SJSA1 (cell line): ENCODE measurements at places on chromosomes 16 and 17.

GRCh38 chr17:81167194-81167524 is 1.1 kb upstream of the AATK start:
- no peaks in the 10 kb centered on the region for H3K36me3 ChIP-seq
- H3K4me1 ChIP-seq: peaks cover 4% of the 10 kb centered on the region; the same call in 1 of the 2 replicates
- no peak overlapping the region for H3K4me3 ChIP-seq
- no peak overlapping the region for H3K27ac ChIP-seq
- H3K27me3 ChIP-seq: peaks cover 60% of the 10 kb centered on the region

- no peak for DNase-seq
- H3K4me3 ChIP-seq: no peak overlapping the region
- no peaks in the 10 kb centered on the region; the same call in 1 of the 2 replicates for H3K36me3 ChIP-seq
- H3K27ac ChIP-seq: no peak overlapping the region
- peaks cover 6% of the 10 kb centered on the region; the same call in 1 of the 2 replicates for H3K4me1 ChIP-seq
Measured at GRCh38 chr17:3026856-3027751, 36.3 kb downstream of the OR1D5 start.

DNA sequence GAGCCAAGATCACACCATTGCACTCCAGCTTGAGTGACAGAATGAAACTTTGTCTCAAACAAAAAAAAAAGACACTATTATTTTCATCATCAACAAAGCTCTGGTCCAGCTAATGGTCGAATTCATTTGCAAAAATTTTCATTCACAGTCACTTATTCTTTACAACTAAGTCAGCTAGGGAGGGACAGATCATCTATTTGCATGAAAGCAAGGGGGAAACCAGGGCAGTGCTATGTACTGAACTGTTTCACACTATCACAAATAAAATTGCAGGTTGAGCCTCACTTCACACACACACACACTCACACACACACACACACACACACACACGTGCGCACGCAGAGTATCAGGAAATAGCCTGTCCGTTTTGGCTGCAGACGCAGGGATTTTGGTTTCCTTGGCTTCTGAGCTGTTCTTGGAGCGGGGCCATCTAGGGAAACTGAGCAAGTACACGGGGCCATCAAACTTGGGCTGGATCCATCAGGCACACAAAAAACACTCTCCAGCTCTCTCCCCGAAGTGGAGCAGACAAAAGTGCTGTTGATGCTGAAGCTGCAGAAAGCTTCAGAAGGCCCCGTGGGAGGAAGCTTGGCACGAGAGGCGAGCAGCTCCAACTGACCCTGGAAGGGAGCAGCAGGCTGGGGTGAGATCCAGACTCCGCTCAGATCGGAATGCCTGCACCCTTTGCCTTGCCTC is 44.3 kb upstream of the HELZ start:
- no peak overlapping the region for H3K4me3 ChIP-seq
- no peaks in the 10 kb centered on the region for H3K36me3 ChIP-seq
- no peaks in the 10 kb centered on the region for H3K27me3 ChIP-seq
- DNase-seq: no peak

- H3K27me3 ChIP-seq: no peaks in the 10 kb centered on the region
- no peak overlapping the region for H3K27ac ChIP-seq
- H3K4me1 ChIP-seq: no peaks in the 10 kb centered on the region
- no peaks in the 10 kb centered on the region for H3K36me3 ChIP-seq
- no peak for DNase-seq
Measured at GRCh38 chr16:7849841-7850240, 517.2 kb downstream of the RBFOX1 start.

DNA sequence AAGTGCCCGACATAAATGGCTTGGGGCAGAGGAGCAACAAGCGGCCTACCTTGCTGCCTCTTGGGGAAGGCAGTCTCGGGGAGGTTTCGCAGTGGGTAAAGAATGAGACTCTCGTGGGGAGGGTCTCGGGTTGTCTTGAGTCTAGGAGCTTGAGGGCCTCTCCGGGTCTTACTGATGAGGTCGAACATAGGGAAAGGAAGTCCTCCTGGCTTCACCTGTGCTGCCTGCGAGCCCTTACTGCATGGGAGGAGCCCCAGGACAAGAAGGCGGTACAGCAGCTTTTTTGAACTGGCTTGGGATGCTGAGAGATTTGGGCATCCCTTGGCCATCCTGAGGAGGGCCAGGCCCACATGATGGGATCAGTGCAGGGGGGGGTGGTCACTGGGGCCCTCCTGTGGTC is 71.4 kb downstream of the SPECC1 start:
- H3K4me1 ChIP-seq: no peaks in the 10 kb centered on the region
- H3K27me3 ChIP-seq: no peaks in the 10 kb centered on the region; the same call in 1 of the 2 replicates
- H3K27ac ChIP-seq: no peak overlapping the region
- H3K36me3 ChIP-seq: no peaks in the 10 kb centered on the region

DNA sequence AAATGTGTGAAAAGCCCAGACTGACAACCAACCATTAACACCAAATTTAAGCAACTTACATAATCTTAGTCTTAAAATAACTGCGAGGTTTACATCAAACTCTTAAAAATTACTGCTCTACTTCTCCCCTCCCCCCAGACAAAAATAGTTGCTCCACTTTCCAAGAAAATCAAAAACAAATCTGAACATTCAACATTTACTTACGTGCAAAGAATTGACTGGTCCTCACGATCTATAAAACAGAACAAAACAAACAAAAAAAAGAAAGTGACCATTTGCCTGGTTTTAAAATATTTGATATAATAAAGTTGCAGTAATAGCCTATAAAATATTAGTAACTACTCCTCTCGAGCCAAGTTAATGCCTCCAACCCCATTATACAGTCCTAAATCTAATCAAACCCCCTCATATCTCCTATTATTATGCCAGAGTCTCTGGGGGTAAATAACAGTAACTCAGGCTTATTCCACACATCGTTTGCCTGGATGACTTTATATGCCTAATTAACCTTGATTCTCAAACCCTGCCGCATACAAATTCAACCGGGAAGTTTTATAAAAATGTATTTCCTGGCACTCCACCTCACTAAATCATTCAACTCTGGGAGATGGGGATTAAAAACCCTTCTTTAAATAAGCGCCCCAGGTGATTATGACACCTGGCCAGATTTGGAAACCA is 41.5 kb downstream of the MYH10 start:
- H3K4me3 ChIP-seq: no peak overlapping the region
- H3K36me3 ChIP-seq: peaks cover 29% of the 10 kb centered on the region
- DNase-seq: no peak
- no peaks in the 10 kb centered on the region for H3K4me1 ChIP-seq

DNA sequence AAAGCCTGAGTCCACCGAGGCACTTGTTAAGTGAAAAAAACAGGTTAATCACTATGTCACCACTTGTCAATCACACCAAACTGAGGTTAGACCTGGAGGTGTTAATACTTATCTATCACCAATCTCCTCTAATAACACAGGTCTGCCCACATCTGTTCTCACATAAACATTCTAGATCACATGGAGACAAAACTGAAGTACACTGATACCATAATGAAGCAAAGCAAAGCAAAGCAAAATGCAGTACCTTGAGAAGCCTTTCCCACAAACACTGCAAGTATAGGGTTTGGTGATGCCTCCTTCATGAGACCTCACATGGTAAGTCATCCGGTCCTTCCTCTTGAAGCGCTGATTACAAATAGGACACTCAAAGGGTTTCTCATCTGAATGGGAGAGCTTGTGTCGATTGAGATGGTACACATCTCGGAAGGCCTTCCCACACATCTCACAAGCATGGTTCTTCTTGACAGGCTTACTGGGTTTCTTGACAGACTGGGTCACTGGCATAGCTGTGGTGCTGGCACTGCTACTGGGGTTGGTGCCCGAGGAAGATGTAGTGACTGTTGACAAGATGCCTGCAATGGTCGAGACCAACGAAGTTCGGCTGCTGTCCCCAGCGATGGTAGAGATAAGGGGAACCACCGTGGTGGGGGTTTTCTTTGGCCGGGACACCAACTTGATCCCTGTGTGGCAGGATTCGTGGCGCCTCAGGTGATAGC is 5.4 kb downstream of the VEZF1 start:
- no peak overlapping the region for H3K27ac ChIP-seq
- no peak for DNase-seq
- H3K4me3 ChIP-seq: no peak overlapping the region

DNA sequence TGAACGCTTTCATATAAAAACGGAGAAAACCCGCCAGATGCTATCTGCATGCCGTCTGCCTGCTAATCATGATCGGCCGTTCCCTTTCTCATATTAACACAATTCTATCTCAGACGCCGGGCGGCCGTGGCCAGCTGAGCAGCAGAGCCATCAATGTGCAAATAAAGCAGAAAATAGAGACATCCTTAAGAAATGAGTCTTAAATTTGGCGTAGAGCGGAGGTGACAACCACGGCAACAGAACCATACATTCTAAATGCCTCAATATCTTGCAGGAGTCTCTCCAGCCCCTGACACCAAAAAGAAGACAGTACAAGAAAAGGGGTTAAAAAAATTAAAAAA is 2.7 kb upstream of the IRX5 start:
- H3K4me1 ChIP-seq: peaks cover 23% of the 10 kb centered on the region
- peaks cover 16% of the 10 kb centered on the region for H3K36me3 ChIP-seq
- peak; percentile 64 for DNase-seq
- peak overlapping the region; percentile 100 for H3K27ac ChIP-seq
- no peaks in the 10 kb centered on the region for H3K27me3 ChIP-seq

- no peak for DNase-seq
- H3K27ac ChIP-seq: peak overlapping the region; percentile 89
- peaks cover 53% of the 10 kb centered on the region for H3K4me1 ChIP-seq
- H3K27me3 ChIP-seq: no peaks in the 10 kb centered on the region
Measured at GRCh38 chr16:4052801-4053293, 63.4 kb downstream of the ADCY9 start.

GRCh38 chr16:57537581-57538234 is 1.3 kb upstream of the CCDC102A start:
- H3K36me3 ChIP-seq: no peaks in the 10 kb centered on the region
- H3K4me3 ChIP-seq: no peak overlapping the region
- H3K4me1 ChIP-seq: peaks cover 13% of the 10 kb centered on the region
- H3K27me3 ChIP-seq: no peaks in the 10 kb centered on the region; the same call in 1 of the 2 replicates
- no peak for DNase-seq
- H3K27ac ChIP-seq: no peak overlapping the region

DNA sequence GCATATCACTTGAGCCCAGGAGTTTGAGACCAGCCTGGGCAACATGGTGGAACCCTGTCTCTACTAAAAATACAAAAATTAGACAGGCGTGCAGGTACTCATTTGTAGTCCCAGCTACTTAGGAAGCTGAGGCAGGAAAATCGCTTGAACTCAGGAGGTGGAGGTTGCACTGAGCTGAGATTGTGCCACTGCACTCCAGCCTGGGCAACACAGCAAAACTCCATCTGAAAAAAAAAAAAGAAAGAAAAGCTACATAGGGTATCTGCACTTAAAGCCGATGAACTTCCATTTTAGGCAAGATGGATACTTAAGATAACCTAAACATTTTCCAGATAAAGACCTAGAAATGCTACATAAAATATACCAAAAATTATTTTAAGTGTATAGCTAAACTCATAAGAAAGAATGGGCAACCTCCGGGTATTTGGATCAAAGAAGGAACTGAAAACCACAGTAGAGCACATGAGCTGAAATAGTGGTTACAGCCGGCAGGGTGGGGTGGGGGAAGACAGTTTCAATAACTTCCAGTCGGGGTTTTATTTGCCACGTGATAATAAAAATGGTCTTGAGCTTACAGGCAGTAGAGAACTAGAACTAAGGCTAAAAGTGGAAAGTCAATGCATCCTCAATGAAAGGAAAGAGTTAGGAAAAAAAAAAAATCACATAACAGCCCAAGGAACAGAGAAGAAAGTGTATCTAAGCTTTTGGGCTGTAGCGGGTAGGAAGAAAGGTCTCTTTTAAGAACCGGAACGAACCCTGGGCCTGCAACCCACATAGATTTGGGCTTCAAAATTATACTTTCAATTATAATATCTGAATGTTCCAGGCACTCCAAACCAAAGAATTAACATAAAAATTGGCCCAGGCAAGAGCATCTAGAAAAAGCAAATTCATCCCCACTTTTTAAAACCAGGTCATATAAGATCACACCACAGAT is 53.1 kb downstream of the CFDP1 start:
- H3K4me1 ChIP-seq: peaks cover 42% of the 10 kb centered on the region
- H3K36me3 ChIP-seq: 0 out of 2 replicates have a peak, but pooled peaks cover 2% of the 10 kb centered on the region
- H3K27ac ChIP-seq: no peak overlapping the region
- no peak for DNase-seq
- H3K27me3 ChIP-seq: no peaks in the 10 kb centered on the region

DNA sequence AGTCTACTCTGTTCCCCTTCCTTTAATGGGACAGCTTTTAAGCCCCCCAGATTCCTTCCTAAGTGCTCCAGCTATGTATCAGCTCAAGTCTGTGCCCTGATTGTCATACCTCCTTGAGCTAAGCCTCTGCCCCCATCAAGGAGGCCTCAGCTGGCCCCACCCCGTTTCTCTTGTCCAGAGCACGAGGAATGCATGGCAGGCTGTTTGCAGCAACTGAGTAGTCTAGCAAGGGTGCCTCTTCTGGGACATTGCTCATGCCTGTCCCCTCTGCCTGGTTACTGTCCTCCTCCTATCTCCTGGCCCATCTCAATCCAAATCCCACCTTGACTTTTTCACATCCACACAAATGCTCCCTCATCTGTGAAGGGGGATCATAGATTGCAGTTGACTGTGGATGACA is 27.8 kb upstream of the TMEM220 start:
- no peak overlapping the region for H3K4me3 ChIP-seq
- H3K4me1 ChIP-seq: no peaks in the 10 kb centered on the region
- H3K27me3 ChIP-seq: no peaks in the 10 kb centered on the region
- H3K27ac ChIP-seq: no peak overlapping the region

GRCh38 chr17:35546487-35546886 is 9.0 kb upstream of the SLFN12L start:
- H3K36me3 ChIP-seq: no peaks in the 10 kb centered on the region
- DNase-seq: no peak
- 0 out of 2 replicates have a peak, but pooled peaks cover 14% of the 10 kb centered on the region for H3K27me3 ChIP-seq
- peaks cover 19% of the 10 kb centered on the region for H3K4me1 ChIP-seq
- H3K4me3 ChIP-seq: no peak overlapping the region

DNA sequence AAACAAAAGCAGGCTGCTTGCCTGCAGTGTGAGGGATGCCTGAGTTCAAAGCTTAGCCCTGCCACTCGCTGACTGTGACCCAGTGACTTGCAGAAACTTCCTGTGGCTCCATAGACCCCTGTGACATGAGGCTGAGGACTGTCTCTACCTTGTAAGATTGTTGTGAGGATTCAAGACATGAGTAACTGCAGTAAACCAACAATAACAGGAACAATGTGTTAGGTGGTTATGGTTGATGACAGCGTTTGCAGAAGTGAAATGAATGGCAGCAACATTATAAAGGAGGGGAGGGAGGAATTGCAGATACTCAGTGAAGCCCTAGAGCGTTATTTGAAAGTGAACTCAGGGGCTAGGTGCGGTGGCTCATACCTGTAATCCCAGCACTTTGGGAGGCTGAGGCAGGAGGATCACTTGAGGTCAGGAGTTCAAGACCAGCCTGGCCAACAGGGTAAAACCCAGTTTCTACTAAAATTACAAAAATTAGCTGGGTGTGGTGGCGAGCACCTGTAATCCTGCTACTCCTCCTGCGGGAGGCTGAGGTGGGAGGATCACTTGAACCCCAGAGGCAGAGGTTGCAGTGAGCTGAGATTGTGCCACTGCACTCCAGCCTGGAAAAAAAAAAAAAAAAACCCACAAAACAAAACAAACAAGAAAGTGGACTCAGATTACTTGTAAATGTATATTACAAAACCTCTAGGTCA is 33.5 kb upstream of the EMP2 start:
- H3K27ac ChIP-seq: no peak overlapping the region
- DNase-seq: no peak
- H3K4me3 ChIP-seq: no peak overlapping the region
- H3K36me3 ChIP-seq: no peaks in the 10 kb centered on the region
- H3K4me1 ChIP-seq: no peaks in the 10 kb centered on the region; the same call in 1 of the 2 replicates

- H3K4me1 ChIP-seq: no peaks in the 10 kb centered on the region
- no peak overlapping the region for H3K27ac ChIP-seq
- no peaks in the 10 kb centered on the region; the same call in 1 of the 2 replicates for H3K27me3 ChIP-seq
- no peak overlapping the region for H3K4me3 ChIP-seq
- DNase-seq: no peak
Measured at GRCh38 chr17:49739641-49740271, 24.2 kb downstream of the FAM117A start.
